ENCODE measurements at places on chromosomes 16 and 17.

GRCh38 chr16:66849021-66849420 is 4.8 kb downstream of the CA7 start:
- DNase-seq = no peak

DNA sequence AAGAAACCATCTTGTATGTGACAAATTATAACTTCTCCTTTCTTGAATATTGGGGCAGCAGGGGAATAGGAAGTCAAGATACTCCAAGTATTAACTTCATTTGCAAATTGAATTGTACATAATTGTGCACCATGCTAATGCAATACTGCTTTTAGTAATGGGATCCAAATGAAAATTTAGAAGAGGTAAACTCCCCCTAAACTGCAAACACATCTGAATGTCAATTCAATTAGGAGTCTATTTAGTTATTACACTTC is 4.5 kb downstream of the STAT5B start:
- no peak for DNase-seq

DNA sequence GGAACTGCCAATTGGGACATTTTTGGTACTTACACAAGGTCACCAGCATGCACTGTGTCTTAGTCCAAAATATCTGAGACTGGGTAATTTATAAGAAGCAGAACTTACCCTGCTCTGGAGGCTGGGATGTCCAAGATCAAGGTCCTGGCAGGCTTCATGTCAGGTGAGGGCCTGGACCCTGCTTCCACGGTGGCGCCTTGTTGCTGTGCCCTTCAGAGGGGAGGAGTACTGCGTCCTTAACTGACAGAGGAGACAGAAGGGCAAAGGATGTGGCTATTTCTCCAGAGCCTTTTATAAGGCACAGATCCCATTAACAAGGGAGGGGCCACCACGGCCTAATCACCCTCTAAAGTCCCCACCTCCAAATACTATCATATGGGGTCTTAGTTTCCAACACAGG is 178.9 kb downstream of the C16orf95 start:
- no peak for DNase-seq

- no peak for DNase-seq
Measured at GRCh38 chr17:4839965-4840892, 7.1 kb downstream of the MINK1 start.

GRCh38 chr16:56667581-56668571 is at the start of gene MT1G:
MT1G (minus strand) TSS chr16:56668065; CDS start chr16:56667993, 72 bp downstream.
- DNase-seq = no peak
